ENCODE measurements at places on chromosomes 3 and 15.
A peak's percentile ranks its signal among the peaks of the same experiment; 100 is the strongest.

DNA sequence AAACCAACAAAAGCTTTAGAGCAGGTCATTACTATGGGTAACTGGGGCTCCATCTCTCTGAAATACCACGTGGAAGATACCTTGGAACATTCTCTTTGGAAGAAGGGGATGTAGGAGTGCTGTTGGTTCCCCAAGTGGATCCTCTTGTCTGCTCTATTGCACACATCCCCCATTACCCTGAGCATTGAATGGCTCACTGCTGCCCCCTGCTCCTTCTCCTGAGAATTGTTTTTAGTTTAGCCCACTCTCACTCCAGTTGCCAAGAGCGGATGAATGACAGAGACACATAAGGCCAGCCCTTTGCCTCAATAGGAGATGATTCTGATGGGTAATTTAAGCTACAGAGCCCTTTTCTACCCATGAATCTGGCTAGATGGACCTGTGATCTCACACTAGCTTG, 135.6 kb upstream of the SUCLG2 start:
- DNase-seq: peak; percentile 70

GRCh38 chr3:184261270-184261853, at the start of gene CAMK2N2:
CAMK2N2 (minus strand) TSS chr3:184261553; CDS start chr3:184261285, 268 bp downstream.
- peak; percentile 73 for DNase-seq

DNA sequence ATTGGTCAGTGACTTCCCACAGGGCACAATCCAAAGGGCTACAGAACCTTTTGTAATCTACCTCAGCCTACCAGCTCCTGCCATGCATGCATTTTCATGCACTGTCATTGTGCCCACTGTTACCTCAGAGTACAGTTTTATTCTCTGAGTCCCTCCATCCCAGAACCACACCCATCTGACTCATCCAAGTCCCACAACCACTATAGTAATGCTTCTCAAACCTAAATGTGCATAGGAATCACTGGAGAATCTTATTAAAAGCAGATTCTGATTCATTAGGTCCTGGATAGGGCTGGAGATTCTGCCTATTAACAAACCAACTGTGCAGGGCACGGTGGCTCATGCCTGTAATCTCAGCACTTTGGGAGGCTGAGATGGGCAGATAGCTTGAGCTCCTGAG, 3.7 kb upstream of the B3GALNT1 start:
- peak; percentile 35 for DNase-seq

GRCh38 chr3:16871915-16872842, 12.6 kb upstream of the PLCL2 start:
- DNase-seq: no peak

DNA sequence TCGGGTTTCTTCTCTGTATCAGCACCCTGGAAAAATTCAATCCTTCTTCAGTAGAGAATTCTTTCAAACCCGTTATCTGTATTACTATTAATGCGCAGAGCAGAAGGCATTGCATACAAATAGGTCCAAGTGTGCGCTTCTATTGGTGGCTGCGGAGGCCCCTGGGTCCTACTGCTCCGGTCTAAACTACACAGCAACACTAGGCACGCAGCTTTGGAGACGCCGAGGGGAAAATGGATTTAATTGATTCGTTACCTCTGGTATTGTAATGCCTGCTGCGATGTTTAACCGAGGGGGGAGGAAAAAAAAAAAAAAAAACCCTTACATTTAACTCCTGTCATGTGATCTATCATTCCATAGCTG, at the start of gene ROBO1:
Gene ROBO1, minus strand, starts transcription at position 94 of the 363 bp plus-strand sequence.
- DNase-seq: peak; percentile 17

GRCh38 chr3:87203809-87204208, 23.3 kb upstream of the CHMP2B start:
- no peak for DNase-seq

GRCh38 chr3:56157693-56158362, 310.4 kb downstream of the ERC2 start:
- peak; percentile 90 for DNase-seq

DNA sequence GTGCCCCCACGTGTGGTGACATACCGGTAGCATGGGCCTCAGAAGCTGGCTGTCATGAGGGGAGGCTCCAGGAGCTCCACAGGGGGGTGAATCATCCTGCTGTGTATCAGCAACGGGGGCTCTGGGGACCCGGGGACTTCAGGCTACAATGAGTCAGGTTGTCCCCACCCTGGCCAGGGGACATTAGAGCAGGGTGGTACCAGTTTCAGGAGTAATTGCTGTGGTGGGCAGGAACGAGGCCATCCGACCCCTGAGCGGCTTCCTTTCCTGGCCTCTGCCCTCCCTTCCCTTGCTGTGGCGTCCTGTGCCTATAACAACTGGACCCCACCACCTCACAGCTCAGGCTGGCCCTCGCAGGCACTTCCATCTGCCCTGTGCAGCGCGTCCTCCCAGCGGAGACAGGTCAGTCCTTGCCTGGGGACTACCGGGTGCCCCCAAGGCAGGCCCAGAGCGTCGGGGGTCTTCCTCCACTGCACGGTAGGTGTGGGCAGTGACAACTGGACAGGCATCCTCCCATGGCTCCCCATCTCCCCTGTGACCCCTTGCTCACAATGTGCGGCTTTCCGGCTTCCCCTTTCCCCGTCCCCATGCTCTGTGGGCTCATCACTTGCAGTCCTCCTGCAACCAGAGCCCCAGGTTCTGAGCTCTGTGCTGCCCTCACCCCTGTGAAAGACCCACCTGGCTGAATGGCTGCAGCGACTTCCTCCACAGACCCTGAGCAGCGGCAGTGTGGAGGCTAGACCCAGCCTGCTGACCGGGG, 57.0 kb downstream of the KLF15 start:
- no peak for DNase-seq

DNA sequence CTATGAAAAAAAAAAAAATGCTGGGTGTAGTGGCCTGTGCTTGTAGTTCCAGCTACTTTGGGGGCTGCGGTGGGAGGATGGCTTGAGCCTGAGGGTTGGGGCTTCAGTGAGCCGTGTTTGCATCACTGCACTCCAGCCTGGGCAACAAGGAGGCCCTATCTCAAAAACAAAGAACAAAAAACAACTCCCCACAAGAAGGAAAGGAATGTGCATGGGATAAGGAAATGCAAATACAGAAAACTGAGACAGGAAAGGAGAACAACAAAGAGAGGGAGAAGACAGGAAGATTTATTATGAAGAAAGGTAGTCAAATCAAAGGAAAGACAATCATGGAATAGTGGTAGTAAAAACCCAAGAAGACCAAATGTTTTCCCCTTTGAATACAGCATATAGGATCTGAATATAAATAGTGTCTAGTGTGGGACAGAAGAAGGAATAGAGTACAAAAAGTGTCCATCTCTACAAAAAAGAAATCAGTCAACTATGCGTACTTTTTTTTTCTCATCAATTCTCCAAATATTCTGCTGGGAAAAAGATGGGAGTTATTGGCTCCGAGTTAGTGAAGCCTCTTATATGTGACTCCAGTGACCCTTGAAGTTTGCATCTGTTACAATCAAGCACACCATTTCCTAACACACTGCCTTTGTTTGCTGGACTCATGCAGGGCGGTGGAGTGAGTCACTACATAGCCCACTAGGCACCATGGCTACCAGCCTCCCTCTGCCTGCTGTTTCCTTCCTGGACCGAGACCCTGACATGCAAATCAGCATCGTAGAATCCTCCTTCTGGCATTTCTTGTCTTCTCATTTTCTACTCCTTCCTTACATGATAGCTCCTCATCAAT, 101.2 kb upstream of the PTX3 start:
- peak; percentile 96 for DNase-seq

Data from LHCN-M2 (cell line).